Stimulated activated CD8-positive, alpha-beta memory T cell treated with anti-CD3 and anti-CD28 coated beads, Interleukin-4, amount 100 ng/mL, for 24 hours (primary cell): ENCODE measurements at places on chromosomes 1 and 21.

DNA sequence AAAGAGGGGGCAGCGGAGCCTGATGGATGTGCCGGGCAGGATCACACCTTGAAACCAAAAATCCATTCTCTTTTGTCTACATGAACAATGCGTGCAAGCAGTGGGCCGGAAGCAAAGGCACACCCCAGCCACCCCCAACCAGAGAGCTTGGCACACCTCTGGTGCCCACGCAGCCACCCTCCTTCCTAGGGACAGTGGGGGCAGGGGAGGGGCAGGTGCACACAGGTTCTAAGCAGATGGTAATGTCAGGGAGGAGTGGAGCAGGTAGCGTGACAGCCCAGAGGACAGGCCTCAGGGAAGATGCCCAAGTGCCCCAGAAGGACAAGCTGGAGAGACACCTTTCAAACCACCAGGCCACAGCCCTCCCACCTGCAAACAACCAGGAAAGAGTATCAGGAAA lies 36.5 kb downstream of the SYF2 start:
- DNase-seq, result no peak

- no peak for DNase-seq
These were observed 41.1 kb downstream of the C1orf198 start for GRCh38 chr1:230827081-230827681.

DNA sequence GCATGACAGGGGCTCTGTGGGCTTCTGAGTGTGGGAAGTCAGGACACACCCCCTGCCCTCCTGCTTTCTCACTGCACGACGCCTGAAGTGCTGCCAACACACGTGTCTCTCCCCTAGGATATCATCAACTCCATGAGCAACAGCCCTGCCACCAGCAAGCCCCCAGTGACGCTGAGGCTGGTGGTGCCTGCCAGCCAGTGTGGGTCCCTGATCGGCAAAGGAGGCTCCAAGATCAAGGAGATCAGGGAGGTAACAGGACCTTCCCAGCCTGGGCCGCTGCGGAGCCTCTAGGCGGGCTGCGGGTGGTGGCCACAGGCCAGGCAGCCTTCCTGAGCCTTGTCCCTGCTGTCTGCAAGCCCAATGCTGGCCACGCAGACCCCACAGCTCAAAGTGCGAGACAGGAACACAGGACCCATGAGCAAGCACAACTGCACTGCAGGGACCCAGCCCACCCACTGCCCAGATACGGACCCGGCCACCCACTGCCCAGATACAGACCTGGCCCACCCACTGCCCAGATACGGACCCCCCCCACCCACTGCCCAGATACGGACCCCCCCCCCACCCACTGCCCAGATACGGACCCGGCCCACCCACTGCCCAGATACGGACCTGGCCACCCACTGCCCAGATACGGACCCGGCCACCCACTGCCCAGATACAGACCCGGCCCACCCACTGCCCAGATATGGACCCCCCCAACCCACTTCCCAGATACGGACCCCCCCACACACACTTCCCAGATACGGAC lies 72.2 kb upstream of the COL6A1 start:
- no peak for DNase-seq

DNA sequence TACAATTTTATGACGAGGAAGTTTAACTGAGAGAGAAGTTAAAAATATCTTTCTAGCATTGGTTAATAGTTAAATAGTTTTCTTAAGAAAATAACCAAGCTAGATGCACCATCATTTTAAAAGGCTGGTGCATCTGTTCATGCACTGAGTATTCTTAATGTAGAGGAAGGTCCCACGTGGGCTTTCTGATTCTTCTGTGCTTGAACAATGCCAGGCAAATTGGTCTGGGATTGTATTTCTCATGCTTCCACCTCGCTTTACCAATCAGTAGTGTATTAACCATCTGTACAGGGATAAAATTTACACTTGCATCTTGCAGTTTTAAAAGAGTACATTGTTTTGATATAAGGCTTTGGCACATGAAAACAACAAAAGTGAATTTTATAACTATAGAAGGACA lies 47.4 kb upstream of the MTF2 start:
- DNase-seq, result no peak

DNA sequence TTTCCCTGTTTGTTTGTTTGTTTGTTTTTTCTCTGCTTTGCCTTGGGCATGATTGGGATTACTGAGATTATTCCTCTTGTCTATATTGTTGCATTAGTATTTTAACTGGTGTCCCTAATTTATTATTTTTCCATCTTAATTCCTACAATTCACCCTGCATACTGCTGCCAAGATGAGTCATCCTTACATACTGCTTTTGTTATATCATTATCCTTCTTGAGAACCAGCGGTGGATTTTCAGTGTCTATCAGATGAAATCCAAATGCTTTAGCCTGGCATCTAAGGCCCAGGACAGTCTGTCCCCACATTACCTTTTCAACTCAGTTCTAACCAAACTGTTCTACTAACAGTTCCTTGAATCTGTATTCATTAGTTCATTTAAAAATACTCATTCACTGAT lies 101.7 kb downstream of the OLFML2B start:
- no peak for DNase-seq

DNA sequence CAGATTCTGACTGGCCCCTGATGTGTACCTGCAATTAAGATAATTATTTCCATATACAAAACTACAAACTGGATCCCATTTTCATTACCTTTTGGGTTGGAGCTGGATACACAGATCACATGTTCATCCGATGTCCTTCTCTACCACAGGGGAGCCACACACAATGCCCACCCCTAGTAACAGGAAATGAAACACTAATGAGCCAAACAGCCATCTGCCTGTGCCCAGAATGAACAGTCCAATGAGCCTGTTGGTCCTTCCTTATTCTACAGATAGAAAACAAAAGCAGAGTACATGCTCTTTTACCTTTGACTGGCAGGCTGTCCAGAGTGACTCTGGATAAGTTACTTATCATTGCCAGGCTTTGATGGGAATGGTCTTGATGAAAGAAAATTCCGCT lies 68.6 kb downstream of the SIPA1L2 start:
- DNase-seq, result no peak
